ENCODE measurements at places on chromosomes 4 and X. TPM values are rescaled to one million over a fixed set of nuclear protein-coding genes. Genes with fewer than 3 reads are reported as not detected.

Gene FANCB
- total RNA-seq: 1.9 TPM

DNA sequence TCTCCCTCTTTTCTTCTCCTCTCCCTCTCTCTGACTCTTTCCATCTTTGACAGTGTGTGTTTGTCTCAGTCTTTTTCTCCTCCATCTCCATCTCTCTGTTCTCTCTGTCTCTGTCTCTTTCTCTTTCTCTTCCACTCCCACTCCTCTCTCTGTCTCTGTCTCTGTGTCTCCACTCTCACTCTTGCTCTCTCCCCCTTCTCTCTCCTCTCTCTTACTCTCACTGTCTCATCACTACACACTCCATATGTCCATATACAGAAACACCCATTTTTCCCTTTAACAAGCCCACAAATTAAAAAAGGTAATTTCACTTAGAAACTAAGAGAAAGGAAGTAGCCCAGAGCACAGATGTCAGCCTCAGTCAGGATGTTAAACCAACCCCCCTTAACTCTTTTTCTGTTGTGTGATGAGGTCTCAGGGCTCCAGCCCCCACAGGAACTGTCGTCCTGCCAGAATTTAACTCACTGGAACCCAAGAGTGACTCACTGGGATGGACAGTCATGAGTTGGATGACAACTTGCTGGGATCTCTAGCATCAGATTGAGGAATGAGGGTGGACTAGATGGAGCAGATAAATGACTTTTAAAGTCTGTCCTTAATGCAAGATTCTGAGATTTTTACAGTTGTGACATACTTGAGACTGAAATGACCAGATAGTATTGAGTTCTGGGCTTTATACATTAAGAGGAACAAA is 27.5 kb downstream of the OTUD6A start:
- no peaks in the 10 kb centered on the region for H3K4me1 ChIP-seq
- no peak overlapping the region for H3K27ac ChIP-seq
- H3K4me3 ChIP-seq: no peak overlapping the region
- DNase-seq: no peak

GRCh38 chr4:184693056-184693455 is 40.8 kb downstream of the CENPU start:
- H3K4me3 ChIP-seq: no peak overlapping the region
- H3K4me1 ChIP-seq: no peaks in the 10 kb centered on the region
- H3K36me3 ChIP-seq: no peaks in the 10 kb centered on the region
- H3K27ac ChIP-seq: no peak overlapping the region
- DNase-seq: no peak

- no peaks in the 10 kb centered on the region for H3K36me3 ChIP-seq
- no peak overlapping the region for H3K27ac ChIP-seq
- no peak overlapping the region for H3K4me3 ChIP-seq
- H3K4me1 ChIP-seq: no peaks in the 10 kb centered on the region
- no peak for DNase-seq
- no peaks in the 10 kb centered on the region for H3K27me3 ChIP-seq
Observed at GRCh38 chr4:141686879-141687278, 50.5 kb downstream of the IL15 start.

- no peak overlapping the region for H3K27ac ChIP-seq
- no peak for DNase-seq
- no peaks in the 10 kb centered on the region for H3K4me1 ChIP-seq
- no peak overlapping the region for H3K4me3 ChIP-seq
- no peaks in the 10 kb centered on the region for H3K27me3 ChIP-seq
Observed at GRCh38 chrX:103510031-103510430, 9.3 kb downstream of the RAB40A start.

- no peak for DNase-seq
- H3K4me1 ChIP-seq: no peaks in the 10 kb centered on the region
Observed at GRCh38 chr4:104063341-104063740, 343.6 kb upstream of the TACR3 start.

- H3K27ac ChIP-seq: no peak overlapping the region
- no peaks in the 10 kb centered on the region for H3K27me3 ChIP-seq
- H3K36me3 ChIP-seq: no peaks in the 10 kb centered on the region
- no peaks in the 10 kb centered on the region for H3K4me1 ChIP-seq
- no peak for DNase-seq
- H3K4me3 ChIP-seq: no peak overlapping the region
Observed at GRCh38 chr4:162866565-162866964, 300.1 kb downstream of the NAF1 start.

DNA sequence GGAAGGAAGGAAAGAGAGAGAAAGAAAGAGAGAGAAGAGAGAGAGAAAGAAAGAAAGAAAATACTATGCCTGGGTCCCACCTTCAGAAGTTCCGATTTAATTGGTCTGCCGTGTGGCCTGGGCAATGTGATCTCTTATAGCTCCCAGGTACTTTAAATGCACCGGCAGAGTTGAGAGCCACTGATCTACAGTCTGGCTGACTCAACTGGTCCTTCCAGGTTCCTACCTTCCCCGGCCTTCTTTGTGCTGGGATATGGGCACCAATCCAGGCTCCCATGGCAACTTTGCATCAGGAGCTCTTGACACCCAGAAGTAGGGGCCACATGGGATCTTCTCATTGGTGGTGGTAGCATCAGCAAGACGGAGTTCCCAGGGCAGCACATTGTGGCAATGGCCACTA is 186.5 kb upstream of the ATP6AP2 start:
- no peaks in the 10 kb centered on the region for H3K27me3 ChIP-seq
- H3K4me1 ChIP-seq: no peaks in the 10 kb centered on the region
- no peak overlapping the region for H3K27ac ChIP-seq
- DNase-seq: no peak
- no peaks in the 10 kb centered on the region for H3K36me3 ChIP-seq
- H3K4me3 ChIP-seq: no peak overlapping the region

DNA sequence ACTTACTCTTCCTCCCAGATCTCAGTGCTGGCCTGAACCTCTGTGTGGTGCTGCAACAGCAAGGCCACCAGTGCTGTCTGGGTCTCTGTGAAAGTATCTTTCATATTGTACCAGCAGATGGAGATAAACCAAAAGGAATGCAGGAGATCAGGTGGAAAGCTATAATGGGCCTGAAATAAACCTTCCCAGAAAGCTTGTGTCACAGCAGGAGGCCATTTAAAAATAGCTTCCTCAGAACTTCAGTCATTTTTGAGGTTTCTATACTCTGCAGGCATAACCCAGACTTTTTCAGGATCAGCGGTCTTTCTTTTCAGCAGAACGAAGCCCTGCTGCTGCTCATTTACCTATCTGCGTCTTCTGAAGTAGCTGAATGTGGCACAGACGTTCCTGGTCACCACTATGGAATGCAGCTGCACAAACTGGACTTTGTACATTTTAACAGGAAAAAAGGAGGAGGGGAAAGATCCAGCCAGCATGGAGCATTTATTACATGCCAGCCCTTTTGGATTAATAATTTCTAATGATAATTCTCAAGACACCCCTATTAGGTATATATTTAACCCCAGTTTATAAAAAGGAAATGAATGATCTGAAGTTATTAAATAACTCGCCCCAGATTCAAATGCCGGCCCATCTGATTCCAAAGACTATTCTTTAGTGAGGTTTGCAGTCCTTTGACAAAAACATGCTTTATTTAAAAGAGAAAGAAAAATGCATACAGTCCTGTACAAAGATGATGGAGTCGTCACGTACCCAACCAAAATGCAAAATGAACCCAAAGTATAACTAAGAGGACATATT is 119.7 kb downstream of the NFKB1 start:
- peak overlapping the region; percentile 69 for H3K27ac ChIP-seq
- H3K4me3 ChIP-seq: peak overlapping the region; percentile 13
- peak; percentile 47 for DNase-seq

DNA sequence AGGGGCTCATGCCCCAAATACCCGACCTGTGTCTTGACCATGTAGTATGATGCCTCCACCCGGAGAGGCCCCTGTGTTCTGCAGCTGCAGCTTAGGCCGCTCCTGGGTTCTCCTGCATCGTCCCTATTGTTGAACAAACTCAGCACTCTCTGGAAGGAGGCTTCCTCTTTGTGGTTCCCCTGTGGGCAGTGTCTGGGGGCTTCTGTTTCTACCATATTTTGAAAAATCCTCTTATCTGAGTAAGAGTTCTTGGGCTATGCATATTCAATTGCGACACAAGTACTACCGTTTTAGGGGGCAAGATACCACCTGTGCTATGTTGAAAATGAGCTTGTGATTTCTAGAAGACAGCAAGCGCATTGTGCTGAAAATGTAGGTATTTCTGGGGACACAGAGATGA is 276.6 kb downstream of the DHRSX start:
- no peaks in the 10 kb centered on the region for H3K4me1 ChIP-seq
- DNase-seq: no peak
- H3K36me3 ChIP-seq: peaks cover 20% of the 10 kb centered on the region
- no peak overlapping the region for H3K4me3 ChIP-seq

DNA sequence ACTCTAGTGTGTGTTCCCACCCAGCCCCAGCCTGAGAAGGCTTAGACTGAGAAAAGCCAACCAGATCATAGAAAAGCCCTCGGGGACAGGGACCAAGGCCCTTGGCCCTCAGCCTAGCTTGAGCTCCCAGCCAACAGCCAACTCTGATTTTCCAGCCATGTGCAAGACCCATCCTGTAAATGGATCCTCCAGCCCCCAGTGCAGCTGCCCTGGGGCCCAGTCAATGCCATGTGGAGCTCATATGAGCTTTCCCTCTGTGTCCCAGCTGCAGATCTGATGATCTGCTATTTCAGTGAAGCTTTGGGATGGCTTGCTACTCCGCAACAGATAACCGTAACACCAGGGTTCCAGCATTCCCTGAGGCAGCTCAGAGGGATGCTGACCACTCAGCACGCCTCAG is 40.5 kb upstream of the CDKN2AIP start:
- no peaks in the 10 kb centered on the region for H3K4me1 ChIP-seq
- no peaks in the 10 kb centered on the region for H3K36me3 ChIP-seq
- no peak overlapping the region for H3K4me3 ChIP-seq
- no peak overlapping the region for H3K27ac ChIP-seq

GRCh38 chr4:150072906-150073714 is 5.1 kb upstream of the DCLK2 start:
- no peak for DNase-seq
- no peaks in the 10 kb centered on the region for H3K36me3 ChIP-seq
- no peak overlapping the region for H3K4me3 ChIP-seq
- H3K27me3 ChIP-seq: no peaks in the 10 kb centered on the region
- H3K4me1 ChIP-seq: peaks cover 7% of the 10 kb centered on the region
- H3K27ac ChIP-seq: peak overlapping the region; percentile 39

DNA sequence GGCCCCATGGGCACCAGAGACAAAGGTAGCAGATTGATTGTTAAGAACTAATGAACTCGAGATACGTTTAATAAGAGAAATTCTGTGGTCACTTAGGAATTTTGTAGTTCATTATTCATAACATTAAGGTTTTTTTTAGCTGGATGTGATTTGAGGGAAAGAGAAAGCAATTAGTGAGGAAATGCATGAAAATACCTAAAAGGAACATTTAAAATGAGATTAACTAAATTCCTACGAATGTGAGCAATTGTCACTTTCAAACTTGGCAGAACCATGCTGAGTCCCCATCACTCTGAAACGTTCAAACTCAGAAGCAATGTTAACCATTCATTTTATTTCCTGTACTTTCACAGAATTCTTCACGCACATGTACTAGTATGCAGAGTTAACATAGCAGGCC is 5.9 kb downstream of the PRMT9 start:
- peaks cover 6% of the 10 kb centered on the region for H3K4me1 ChIP-seq
- no peak overlapping the region for H3K4me3 ChIP-seq
- no peaks in the 10 kb centered on the region for H3K36me3 ChIP-seq
- no peak for DNase-seq
- H3K27me3 ChIP-seq: no peaks in the 10 kb centered on the region

DNA sequence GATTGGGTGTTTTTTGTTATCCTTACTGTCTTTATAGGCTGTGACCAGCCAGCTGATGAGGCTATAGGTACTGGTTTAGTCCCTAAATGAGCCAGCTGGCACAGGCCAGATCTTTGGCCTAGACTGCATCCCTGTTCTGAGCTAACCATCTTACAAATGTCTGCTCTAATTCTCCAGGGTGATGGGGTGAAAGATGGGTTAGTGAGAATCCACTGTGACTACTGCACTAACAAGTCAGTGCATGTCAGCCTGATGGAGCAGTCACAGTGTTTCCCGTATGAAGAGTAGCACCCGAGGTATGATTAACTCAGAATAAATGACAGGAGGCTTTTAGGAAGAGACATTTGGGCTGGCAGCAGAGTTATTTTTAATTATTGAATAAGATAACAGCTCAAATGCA is 181.0 kb downstream of the DCTD start:
- no peak for DNase-seq
- no peak overlapping the region for H3K27ac ChIP-seq
- no peaks in the 10 kb centered on the region for H3K4me1 ChIP-seq
- no peaks in the 10 kb centered on the region for H3K36me3 ChIP-seq
- H3K27me3 ChIP-seq: no peaks in the 10 kb centered on the region
- H3K4me3 ChIP-seq: no peak overlapping the region

- no peaks in the 10 kb centered on the region for H3K36me3 ChIP-seq
- no peak overlapping the region for H3K4me3 ChIP-seq
- no peak for DNase-seq
- H3K27ac ChIP-seq: no peak overlapping the region
Observed at GRCh38 chrX:41616935-41617334, 71.8 kb upstream of the GPR34 start.

Data from transverse colon (tissue), 4 donors.